ENCODE measurements at places on chromosomes 4 and X.

GRCh38 chrX:130280901-130281300 lies 12.2 kb upstream of the ZNF280C start:
- no peak for DNase-seq

DNA sequence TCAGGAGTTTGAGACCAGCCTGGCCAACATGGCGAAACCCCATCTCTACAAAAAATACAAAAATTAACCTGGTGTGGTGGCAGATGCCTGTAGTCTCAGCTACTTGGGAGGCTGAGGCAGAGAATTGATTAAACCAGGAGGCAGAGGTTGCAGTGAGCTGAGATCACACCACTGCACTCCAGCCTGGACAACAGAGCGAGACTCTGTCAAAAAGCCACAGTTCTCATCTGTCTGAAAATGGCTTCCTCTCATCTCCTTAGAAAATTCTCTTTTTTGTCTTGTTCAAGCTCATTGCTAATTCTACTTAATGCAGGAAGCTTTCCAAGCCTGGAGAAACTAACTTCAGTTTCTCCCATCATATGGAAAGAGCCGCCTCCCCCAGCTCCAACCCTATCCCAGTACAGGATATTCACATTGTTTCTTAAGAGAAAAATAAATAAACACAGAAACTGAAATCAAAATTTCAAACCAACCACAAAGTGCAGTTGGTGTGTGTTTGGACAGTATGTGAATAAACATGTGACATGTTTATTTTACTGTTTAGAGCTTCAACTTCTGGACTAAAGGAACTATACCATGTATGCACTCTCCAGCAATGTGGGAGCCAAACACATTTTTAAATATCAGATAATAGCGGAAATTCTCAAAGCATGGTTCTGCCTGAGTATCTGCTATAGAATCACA lies 55.0 kb upstream of the GAB1 start:
- peak; percentile 30 for DNase-seq

GRCh38 chr4:148438047-148438446 lies 4.2 kb downstream of the NR3C2 start:
- DNase-seq, result no peak

DNA sequence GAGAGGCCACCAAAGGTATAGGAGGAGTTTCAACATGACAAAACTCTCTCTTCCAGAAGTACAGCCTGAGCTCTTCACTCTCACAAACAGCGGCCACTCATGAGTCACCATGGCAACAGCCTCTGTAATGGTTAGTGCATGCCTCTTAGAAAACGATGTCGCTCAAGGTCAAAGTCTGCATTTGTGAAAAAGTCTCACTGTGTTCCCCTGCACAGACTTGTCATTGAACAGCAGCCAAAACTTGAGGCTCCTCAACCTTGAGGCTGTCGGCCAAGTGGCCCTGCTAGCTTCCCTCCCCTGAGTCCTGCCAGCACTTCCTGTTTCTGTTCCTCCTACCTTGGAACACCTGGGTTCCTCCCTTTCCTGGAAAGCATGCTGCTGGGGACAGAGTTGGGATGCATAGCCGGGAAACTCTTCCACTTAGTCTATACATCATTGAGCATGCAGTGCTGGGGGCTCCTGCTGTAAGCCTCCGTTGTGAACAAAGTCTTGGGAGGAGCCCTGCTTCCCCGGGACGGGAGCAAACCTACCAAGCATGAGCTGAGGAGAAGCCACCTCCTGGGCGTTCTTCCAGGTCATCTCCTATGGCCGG lies 66.6 kb downstream of the ING2 start:
- peak; percentile 52 for DNase-seq

- DNase-seq, result peak; percentile 29
Observed at GRCh38 chr4:77600521-77601451, 4.8 kb upstream of the CXCL13 start.

GRCh38 chrX:21528076-21528475 lies 130.1 kb downstream of the KLHL34 start:
- DNase-seq, result peak; percentile 14

GRCh38 chrX:123260920-123261418 lies 76.9 kb downstream of the GRIA3 start:
- DNase-seq, result no peak

DNA sequence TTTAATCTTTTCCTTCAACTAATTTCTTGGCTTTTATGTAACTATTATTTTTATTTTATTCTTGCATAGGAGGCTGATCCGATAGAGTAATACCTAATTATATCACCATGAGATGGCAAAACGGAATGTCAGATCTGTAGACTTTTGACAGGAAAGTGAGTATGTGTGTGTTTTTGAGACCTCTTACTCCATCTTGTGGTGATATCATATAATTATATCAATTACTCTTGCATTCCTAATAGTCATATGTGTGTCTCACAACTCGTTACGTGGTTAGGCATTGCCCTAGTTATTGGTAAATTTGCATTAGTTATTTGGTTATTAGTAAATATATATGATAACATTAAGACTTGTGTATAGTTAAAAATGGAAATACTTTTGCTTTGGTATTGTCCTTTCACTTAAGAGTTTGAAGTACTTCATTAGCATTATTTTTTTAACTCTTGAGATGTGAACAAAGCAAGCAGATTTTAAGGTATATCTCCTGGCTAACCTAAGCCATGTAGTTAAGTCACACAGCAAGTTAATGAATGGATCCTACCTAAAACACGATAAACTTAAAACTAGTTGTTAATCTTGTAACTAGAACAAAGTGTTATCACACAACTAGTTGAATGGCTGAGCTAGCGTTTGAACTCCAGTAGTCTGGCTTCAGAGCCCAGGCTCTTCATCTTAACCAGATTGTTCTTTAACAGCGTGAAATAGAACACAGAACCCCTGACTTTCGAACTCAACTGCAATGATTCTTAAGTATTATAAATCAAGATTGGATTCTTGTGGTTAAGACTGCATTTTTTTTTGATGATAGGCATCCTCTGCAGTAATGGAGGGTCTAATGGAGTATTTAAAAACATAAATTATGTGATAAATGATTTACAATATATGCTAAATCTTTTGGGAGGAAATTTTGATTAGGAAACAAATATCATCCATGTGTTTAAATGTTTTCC lies 67.1 kb downstream of the PGRMC2 start:
- DNase-seq, result peak; percentile 75

- no peak for DNase-seq
Observed at GRCh38 chr4:37780444-37781130, 45.9 kb upstream of the PGM2 start.

DNA sequence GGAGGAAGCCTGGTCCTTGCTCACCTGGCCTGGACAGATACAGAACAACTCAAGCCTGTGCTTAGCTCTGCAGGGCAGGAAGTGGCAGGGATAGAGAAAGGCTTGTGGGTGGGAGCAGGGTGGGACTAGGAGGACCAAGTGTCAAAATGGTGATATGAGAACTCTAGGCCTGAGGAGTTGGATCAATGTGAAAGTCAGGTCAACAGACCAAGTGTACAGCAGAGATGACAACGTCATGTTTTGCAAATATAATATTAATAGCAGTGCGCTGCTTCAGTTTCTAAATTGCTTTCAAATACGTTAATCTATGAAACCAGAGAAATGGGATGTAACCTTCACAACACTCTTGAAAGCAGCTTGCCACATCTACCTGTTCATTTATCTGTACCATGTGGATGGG lies 114.2 kb upstream of the MAP3K15 start:
- no peak for DNase-seq

DNA sequence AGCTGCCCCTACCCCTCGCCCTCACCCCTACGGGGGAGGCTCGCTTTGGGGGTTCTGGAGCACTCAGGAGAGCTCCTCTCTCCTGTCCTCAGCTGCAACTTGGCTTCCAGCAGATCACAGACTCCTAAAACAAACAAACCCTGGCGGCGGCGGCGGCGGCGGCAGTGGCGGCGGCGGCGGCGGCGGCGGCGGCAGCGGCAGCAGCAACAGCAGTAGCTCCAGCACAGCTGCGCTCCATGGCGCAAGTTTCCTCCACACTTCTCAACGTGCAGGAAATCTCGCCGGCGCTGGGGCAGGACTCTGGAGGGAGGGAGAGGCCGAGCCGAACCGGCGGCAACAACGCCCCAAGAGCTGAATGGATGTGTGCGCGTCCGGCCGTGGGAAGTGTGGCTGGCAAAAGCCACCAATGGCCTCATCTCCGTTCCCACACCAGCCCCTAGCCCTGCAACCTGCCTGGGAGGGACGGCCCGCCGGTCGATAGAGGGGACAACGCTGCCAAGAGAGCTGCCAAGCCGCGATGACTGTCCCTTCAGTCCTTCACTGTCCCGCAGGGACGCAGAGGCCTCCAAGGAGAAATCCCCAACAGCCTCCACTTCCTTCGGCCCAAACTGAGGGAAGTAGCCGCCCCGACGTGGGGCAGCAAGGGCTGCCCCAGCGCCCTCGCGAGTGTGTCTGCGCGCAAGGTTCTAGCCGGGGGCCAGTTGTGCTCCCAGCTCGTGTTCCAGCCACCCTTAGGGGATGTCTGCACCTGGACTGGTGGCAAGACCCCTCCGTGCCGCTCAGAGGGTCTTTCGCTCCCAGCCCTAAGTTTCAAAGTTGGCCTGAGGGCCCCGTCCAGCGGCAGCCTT lies 775 bp downstream of the SHROOM4 start:
- peak; percentile 46 for DNase-seq

DNA sequence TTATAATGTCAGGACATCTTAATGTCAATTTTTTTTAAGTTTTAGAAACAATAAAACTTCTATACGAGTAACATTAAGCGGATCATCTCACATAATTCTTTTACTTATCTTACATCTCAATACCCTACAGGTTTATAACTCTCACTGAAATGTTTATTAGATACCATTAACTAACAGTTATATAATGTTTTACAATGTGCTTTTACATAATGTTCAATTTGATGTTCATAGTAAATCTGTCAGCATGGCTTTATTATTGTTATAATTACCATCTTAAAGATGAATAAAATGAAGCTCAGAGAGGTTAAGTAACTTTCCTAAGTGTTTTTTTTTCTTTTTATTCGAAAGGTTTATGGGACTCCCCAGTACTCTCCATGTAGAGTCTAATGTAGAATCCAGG lies 33.9 kb upstream of the WDFY3 start:
- no peak for DNase-seq

DNA sequence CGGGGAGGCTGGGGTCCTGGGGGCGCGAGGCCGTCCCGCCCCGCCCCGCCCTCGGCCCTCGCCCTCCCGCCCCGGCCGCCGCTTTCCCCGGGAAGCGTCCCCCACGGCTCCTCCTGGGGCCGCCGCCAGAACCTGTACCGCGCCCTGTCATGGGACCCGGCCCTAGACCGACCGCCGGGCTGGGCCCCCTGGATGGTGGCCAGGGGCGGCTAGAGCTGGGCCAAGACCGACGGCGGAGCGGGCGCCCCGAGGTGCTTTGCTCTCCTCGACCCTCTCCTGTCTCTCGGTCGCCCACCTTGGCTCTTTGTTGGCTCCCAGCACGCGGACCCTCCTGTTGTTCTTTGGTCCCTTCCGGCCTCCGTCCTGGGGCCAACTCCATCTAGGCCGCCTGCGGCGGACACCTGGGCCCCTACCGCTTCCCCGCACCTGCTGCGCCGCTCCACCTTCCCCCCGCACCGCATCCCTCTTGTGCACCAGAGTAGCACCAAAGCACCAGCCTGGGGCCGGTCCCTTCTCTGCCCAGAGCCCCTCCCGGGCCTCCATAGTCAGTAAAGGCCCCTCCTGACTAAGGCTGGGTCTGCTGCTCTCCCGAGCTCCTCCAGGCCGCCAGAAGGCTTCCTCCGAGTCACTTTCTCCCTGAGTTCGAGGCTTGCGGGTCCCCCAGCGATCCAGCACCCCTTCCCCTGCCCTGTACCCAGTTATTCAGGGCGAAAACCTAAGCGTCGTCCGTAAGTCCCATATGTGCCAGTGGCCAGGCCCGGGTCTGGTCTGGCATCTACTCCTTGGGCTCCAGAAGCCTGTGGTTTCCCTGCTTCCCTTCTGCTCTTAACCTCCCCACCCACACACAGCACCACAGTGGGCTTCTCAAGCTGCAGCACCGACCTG lies 587 bp downstream of the TACC3 start:
- no peak for DNase-seq

- DNase-seq, result no peak
Observed at GRCh38 chr4:1133033-1133432, 19.7 kb upstream of the RNF212 start.

DNA sequence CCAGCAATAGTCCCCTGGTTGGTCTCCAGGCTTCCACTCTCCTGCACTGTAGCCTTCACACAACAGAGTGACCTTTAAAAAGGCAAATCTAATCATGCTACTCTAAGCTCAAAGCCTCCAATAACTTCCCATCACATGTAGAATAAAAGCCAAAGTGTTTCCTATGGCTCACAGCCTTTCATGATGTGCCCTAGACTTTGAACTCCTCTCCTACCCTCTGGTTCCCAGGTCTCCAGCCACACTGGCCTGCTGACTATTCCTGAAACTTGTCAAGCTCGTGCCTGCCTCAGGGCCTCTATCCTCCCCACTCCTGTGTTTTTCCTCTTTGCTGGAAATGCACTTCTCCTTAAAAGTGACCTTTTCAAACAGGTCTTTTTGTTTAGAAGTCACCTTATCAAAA lies 3.1 kb downstream of the MANBA start:
- DNase-seq, result no peak

GRCh38 chr4:78939667-78940008 lies 400 bp upstream of the PAQR3 start:
- peak; percentile 12 for DNase-seq

DNA sequence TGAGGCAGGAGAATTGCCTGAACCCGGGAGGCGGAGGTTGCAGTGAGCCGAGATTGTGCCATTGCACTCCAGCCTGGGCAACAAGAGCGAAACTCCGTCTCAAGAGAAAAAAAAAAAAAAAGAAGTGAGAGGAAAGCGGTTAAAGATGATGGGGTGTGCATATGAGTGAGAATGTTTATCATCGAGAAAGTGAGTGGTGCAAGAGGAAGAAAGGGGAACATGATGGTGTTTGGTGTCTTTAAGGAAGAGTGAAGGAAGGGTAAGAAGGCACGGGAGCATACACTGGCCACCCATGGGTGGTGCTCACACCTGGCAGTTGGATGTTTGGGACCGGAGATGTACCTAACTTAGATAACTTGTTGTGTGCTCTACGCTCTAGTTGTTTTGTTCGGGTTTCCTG lies 62.2 kb downstream of the STOX2 start:
- no peak for DNase-seq

GRCh38 chr4:16457944-16458343 lies 231.7 kb upstream of the TAPT1 start:
- DNase-seq, result peak; percentile 33

Measured in IMR-90 (cell line).